ENCODE measurements at places on chromosomes 11 and 22.

DNA sequence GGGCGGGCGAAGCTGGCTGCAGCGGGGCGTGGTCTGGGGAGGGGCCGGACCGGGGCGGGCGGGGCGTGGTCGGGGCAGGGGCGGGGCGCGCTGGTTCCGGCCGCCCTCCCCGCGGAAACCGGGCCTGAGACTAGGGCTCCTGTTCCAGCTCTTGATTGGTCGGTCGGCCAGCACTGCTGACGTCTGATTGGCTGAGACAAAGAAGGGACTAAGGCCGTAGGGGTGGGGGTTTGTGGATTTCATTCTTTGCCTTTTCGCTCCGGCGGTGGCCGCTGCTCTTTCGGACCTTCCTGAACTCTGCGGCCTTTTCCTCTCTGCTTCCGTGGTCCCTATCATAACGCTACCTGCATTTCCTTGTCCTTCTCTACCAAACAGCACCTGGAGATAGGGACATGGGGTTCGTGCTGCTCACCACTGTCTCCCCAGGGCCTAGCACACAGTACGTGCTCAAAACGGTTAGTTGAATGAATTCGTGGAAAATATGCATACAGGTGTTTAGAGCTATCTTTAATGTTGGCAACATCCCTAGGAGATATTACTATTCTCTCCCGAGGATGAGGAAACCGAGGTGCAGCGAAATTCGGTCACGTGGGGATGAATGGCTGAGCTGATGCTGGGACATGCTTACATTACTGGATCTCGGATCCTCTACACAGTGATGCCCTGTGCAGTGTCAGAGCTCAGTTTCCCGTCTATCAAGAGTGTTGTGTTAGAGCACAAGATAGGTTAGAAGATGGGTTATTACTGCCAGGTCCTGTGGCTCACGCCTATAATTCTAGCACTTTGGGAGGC, 62.8 kb downstream of the NFAM1 start:
- DNase-seq, result peak; percentile 98

GRCh38 chr22:33303099-33303498, 244.9 kb upstream of the SYN3 start:
- DNase-seq, result no peak

DNA sequence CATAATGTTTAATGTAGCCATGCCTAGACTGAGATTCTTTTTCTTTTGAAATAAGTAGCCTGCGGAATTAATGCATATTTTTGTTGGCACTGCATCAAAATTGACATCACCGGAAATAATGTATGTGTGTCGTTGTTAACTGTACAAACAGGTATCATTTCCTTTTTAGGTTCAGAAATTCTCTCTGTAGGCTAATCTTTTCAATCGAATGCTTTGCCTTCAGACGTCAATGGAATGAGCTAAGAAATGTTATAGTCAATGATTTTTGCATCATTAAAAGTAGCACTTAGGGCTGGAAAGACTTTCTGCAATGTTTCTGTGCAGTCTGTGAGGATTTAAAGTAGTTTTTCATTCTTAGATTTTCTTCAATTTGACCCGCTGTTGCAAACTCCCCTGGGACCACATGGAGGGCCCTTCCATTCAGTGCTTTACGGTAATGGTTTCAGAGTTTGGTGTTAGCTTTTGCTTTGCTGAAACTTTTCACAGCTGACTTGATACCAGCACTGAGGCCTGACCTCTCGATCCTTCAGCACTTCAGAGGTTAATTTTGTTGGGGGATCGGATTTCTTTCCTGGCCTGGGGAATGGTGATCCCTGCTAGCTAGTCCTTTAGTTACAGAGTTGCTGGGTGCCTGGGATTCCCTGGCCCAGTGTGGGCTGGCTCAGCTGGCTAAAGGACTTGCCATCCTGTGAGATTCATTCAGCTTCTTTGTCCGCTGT, 137.8 kb downstream of the DBX1 start:
- no peak for DNase-seq

GRCh38 chr22:49869086-49869830, 15.6 kb downstream of the ZBED4 start:
- no peak for DNase-seq

GRCh38 chr11:85776951-85777602, 33.9 kb downstream of the SYTL2 start:
- no peak for DNase-seq

- no peak for DNase-seq
These were observed 10.4 kb downstream of the MYRF start for GRCh38 chr11:61762798-61763197.

GRCh38 chr11:103326070-103326794, 217.0 kb downstream of the DYNC2H1 start:
- peak; percentile 89 for DNase-seq

DNA sequence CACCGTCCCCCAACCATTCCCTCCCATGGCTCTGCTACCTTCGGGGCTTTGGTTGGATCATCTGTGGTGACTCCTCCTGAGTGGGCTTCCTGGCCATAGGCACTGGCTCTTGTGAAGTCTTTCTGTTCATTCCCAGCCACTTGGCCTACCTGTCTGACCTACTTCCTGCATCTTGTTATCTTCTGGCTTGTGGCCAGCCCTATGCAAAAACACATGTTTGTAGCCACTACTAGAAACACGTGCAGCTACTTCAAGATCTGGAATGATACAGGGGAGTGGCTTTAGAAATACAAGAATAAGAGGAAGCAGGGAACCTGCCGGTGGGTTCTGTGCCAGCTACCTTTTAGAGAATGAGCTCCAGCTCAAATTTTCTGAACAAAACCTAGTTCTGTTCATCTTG, 20.9 kb downstream of the RCOR2 start:
- DNase-seq, result no peak

- DNase-seq, result no peak
These were observed 82.1 kb downstream of the CADM1 start for GRCh38 chr11:115421992-115422689.

- no peak for DNase-seq
These were observed 545.9 kb downstream of the MIAT start for GRCh38 chr22:27203276-27203660.

GRCh38 chr22:18005201-18005926, 19.0 kb downstream of the MICAL3 start:
- DNase-seq, result no peak
